ENCODE measurements at places on chromosomes 13 and 19. TPM values are rescaled to one million over a fixed set of nuclear protein-coding genes. Genes with fewer than 3 reads are reported as not detected.

- DNase-seq, result no peak
- H3K27ac ChIP-seq, result no peak overlapping the region
- H3K4me3 ChIP-seq, result no peak overlapping the region
- H3K27me3 ChIP-seq, result no peaks in the 10 kb centered on the region
- no peaks in the 10 kb centered on the region for H3K4me1 ChIP-seq
These were observed 26.7 kb downstream of the FLT1 start for GRCh38 chr13:28468023-28468915.

DNA sequence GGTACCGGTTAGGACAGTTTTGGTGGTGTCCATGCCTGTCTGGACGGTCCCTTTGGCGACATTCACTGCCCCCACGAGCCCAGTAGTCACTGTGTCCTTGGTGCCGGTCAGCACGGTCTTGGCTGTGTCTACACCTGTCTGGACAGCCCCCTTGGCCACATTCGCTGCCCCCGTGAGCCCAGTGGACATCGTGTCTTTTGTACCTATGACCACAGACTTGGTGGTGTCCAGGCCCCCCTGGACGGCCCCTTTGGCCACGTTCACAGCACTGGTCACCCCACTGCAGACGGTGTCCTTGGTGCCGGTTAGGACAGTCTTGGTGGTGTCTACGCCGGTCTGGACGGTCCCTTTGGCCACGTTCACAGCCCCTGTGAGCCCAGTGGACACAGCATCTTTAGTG is 6.2 kb downstream of the PLIN4 start:
- no peaks in the 10 kb centered on the region for H3K36me3 ChIP-seq
- no peak overlapping the region for H3K4me3 ChIP-seq
- H3K27me3 ChIP-seq, result no peaks in the 10 kb centered on the region
- no peak for DNase-seq
- H3K4me1 ChIP-seq, result no peaks in the 10 kb centered on the region
- no peak overlapping the region for H3K27ac ChIP-seq

DNA sequence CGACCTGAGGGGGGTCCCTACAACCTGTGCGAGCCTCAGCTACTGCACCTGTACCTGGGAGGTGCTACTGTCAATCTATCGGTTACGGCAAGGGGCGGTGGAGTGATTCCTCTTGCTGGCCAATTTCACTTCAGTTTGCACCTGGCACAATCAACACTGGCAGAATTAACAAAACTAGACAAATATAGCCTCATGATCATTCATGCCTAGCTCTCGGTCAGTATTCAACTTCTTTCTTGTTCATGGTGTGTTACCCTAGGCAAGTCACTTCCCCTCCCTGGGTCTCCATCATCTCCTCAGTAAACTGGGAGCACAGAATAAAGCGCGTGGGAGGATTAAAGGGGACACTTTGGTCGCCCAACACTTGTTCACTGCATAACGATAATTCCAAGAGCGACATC is 618 bp downstream of the HAUS8 start:
- peak overlapping the region; percentile 94 for H3K4me3 ChIP-seq
- peaks cover 36% of the 10 kb centered on the region for H3K4me1 ChIP-seq
- peak overlapping the region; percentile 82 for H3K27ac ChIP-seq
- no peak for DNase-seq

DNA sequence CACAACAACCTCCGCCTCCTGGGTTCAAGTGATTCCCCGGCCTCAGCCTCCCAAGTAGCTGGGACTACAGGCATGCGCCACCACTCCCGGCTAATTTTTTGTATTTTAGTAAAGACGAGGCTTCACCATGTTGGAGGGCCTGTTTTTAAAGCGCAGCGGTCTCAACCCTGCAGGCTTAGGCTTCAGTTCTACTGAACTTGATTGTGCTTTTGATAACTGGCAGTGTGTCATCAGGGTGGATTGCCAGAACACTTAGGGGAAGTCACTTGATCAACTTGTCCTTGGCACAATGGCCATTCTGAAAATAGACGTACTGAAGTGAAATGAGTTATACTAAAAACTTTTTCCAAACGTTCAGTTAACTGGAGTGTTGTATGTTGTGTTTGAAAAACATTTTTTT is 472.2 kb downstream of the KLF5 start:
- no peak overlapping the region for H3K27ac ChIP-seq
- H3K36me3 ChIP-seq, result no peaks in the 10 kb centered on the region
- H3K4me1 ChIP-seq, result peaks cover 10% of the 10 kb centered on the region

- no peaks in the 10 kb centered on the region for H3K36me3 ChIP-seq
- H3K4me3 ChIP-seq, result no peak overlapping the region
- no peak for DNase-seq
- no peaks in the 10 kb centered on the region for H3K4me1 ChIP-seq
- no peak overlapping the region for H3K27ac ChIP-seq
- H3K27me3 ChIP-seq, result no peaks in the 10 kb centered on the region
These were observed 209.6 kb downstream of the VWA8 start for GRCh38 chr13:41751277-41751676.

- no peak overlapping the region for H3K4me3 ChIP-seq
- H3K27me3 ChIP-seq, result no peaks in the 10 kb centered on the region
- no peaks in the 10 kb centered on the region for H3K36me3 ChIP-seq
- no peak overlapping the region for H3K27ac ChIP-seq
- no peaks in the 10 kb centered on the region for H3K4me1 ChIP-seq
- DNase-seq, result no peak
These were observed 299.0 kb downstream of the KLF12 start for GRCh38 chr13:73835138-73835721.

DNA sequence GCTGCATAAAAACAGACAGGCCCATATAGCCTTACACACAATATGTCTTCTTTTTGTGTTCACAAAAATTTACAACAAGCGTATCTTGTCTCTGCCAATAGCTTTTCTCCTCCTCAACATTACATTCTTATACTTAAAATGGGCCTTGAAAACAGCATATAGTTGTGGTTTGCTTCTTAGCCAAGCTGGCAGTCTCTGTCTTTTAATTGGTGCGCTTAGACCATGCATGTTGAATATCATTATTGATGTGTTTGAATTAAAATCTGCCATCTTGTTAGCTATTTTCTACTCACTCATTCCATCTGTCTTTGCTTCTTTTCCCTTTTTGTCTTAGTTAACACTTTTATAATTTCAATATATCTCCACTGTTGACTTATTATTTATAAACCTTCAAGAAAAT is 76.4 kb downstream of the ING1 start:
- H3K36me3 ChIP-seq, result no peaks in the 10 kb centered on the region
- no peak for DNase-seq
- no peak overlapping the region for H3K4me3 ChIP-seq
- H3K27me3 ChIP-seq, result peaks cover 2% of the 10 kb centered on the region

ZSCAN4 gene
- 0.26 TPM for polyA plus RNA-seq

- peak overlapping the region; percentile 75 for H3K4me3 ChIP-seq
- peaks cover 6% of the 10 kb centered on the region for H3K36me3 ChIP-seq
- peaks cover 31% of the 10 kb centered on the region for H3K4me1 ChIP-seq
- peak overlapping the region; percentile 88 for H3K27ac ChIP-seq
These were observed 1.2 kb downstream of the ZFP36 start for GRCh38 chr19:39407660-39408391.

- no peaks in the 10 kb centered on the region for H3K27me3 ChIP-seq
- no peak overlapping the region for H3K27ac ChIP-seq
- H3K4me1 ChIP-seq, result peaks cover 4% of the 10 kb centered on the region
- DNase-seq, result no peak
These were observed 9.3 kb downstream of the PPFIA3 start for GRCh38 chr19:49128545-49129237.

- H3K27me3 ChIP-seq, result no peaks in the 10 kb centered on the region
- no peak for DNase-seq
- no peak overlapping the region for H3K4me3 ChIP-seq
- no peak overlapping the region for H3K27ac ChIP-seq
- H3K36me3 ChIP-seq, result no peaks in the 10 kb centered on the region
These were observed 103.4 kb downstream of the FRY start for GRCh38 chr13:32135056-32135390.

DNA sequence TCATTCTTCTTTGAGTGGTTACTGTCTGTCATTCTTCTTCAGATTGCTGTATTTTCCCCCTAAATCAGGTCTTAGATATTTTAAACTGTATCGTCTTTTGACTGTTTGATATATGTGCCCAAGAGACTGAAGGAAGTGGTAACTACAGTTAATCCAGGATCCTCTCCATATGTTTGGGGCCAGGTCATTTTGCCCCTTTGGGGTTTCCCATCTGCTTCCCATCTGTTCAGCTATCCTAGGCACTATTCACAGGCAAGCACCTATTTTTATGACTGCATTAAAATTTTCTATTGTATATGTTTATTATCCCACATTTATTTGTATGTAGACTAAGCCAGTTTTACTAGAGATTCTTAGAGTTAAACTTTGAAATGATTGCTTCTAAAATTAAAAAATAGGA is 244.2 kb downstream of the PCCA start:
- H3K36me3 ChIP-seq, result no peaks in the 10 kb centered on the region
- no peak overlapping the region for H3K4me3 ChIP-seq
- no peaks in the 10 kb centered on the region for H3K4me1 ChIP-seq
- H3K27ac ChIP-seq, result no peak overlapping the region

DNA sequence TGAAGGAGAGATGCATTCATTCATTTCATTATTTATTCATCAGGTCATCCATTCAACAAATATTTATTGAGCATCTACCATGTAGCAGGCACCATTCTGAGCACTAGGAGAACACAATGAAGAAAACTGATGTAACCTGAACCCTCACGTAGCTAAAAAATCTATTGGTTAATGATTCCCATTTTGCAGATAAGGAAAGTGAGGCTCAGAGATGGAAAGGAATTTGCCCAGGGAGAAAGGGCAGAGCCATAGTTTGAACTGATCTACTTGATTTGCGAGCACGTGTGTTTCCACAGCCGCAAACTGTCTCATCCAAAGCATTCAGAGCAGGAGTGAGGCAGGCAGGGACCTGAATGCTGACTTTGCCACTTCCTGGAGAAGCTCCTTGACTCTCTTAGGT is 2.7 kb downstream of the KLK8 start:
- no peak overlapping the region for H3K4me3 ChIP-seq
- DNase-seq, result no peak
- no peaks in the 10 kb centered on the region for H3K27me3 ChIP-seq

Measured in keratinocyte (primary cell).